NCI-H2227 treated with DMSO at 0.1 percent for 48 hours (cell line): ENCODE measurements at places on chromosomes 12 and 14.

- no peak for DNase-seq
Measured at GRCh38 chr14:41586237-41586636, 20.4 kb upstream of the LRFN5 start.

DNA sequence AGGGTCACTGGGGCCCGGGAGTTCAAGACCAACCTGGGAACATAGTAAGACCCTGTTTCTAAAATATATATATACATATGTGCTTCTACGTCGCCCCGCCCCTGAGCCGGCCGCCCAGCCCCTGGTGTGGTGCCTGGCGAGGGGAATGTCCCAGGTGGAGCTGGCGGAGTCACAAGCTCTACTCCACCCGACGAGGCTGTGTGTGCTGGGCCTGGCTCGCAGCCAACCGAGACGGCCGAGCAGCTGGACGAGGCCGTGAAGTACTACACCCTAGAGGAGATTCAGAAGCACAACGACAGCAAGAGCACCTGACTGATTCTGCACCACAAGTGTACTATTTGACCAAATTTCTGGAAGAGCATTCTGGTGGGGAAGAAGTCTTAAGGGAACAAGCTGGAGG is 22.1 kb upstream of the ITPK1 start:
- peak; percentile 37 for DNase-seq

GRCh38 chr14:98162856-98163805 is 1108.9 kb downstream of the BCL11B start:
- DNase-seq = no peak

DNA sequence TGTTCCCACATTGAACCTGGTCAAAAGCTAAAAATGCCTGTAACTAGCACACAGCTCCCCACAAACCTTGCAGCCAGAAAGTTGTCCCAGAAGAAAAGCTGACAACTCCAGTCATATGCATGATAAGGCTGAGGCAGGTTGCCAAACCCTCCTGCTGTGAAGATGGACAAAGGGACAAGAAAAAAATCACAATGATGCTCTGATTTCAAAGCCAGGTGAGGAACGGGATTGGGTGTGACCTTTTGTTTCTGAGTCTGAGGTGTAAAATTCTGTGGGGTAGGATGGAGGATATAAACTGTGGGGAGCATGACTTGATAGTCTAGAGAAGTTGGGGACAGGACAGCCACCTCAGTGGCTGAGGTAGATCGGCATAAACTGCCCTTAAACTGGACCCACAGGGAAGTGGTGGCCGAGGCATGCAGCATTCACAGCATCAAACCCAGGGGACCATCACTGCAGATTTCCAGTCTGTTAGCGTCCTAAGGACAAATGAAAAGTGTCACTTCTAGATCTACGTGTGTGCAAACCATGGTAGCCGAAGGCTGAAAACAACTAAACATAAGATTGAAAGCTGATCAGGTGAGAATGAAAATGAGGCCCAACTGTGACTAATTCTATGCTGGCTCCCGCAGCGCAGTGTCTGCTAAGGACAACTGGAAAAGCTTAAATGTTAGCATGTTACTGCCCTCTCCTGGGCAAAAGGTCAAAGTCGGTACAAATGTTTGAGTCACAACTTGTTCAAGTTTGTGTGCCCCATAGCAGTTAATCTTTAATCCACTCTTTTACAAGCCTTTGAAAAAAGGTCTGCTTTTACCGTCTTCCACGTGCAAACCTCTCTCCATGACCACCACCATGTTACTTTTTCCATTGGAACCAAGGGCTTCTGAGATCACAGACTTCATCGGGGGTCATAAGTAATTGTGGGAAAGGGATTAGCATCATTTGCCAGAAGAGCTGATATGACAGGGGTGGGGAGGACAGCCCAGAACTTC is 39.8 kb downstream of the GRIN2B start:
- no peak for DNase-seq

- DNase-seq = no peak
Measured at GRCh38 chr14:36717363-36717762, 55.7 kb downstream of the PAX9 start.

DNA sequence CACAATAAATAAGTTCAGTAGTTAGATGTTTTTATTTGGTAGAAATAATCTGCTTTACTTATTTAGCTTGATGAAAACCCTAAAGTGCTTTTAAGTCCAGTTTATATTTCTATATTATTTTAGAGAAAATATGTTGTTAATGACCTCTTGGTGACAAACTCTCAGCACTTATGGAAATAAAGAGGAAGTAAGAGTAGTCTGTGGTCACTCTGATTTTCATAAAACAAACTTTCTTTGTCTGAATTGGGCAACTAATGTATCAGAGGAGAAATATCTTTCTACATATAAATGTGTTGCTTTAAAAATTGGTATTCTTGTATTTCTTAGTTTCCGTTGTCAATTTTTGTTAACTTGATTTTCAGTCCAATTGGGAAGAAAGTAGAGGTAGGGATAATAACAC is 878.9 kb upstream of the SEL1L start:
- no peak for DNase-seq

GRCh38 chr14:34701808-34702207 is 12.6 kb downstream of the CFL2 start:
- no peak for DNase-seq

DNA sequence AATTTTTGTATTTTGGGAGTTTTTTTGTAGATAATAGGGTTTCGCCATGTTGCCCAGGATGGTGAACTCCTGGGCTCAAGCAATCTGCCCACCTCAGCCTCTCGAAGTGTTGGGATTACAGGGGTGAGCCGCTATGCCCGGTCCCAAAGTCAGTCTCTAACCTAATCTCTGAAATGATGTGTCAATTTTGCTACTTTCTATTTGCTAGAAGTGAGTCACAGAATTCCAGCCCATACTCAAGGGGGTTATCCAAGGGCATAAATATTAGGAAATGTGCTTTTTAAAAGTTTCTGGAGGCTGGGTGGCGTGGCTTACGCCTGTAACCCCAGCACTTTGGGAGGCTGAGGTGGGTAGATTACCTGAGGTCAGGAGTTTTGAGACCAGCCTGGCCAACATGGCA is 40.5 kb downstream of the RESF1 start:
- no peak for DNase-seq

DNA sequence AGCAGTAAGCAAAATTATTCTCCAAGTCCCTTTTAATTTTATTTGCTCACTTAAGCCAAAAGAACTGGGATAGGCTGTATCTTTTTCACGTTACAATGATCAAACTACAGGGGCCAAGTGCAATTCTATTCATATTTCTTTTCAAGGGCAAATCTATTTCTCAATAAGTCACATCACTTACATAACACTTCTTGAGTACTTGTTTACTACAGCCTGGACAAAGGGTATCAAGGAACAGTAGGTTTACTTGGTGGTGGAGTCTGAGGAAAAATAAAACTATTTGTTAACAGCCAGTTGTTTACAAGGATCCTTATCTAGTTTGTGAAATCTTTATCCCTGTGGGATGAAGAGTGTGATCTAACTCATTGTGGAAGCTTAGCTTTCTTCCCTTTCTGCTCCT is 72.1 kb downstream of the PDE3A start:
- no peak for DNase-seq

GRCh38 chr12:47787596-47788319 is 14.7 kb downstream of the SLC48A1 start:
- DNase-seq = no peak

DNA sequence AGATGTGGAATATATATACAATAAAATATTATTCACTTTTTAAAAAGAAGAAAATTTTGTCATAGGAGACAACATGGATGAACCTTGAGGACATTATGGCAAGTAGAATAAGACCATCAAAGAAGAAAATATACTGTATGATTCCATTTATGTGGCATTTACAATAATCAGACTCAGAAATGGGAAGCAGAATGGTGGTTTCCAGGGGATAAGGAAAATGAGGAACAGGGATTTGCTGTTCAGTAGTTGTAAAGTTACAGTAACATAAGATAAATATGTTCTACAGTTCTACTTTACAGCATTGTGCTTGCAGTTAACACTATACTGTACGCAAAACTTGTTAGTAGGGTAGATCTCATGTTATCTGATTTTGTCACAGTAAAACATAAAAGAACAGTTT is 1271.0 kb downstream of the LRFN5 start:
- DNase-seq = no peak

DNA sequence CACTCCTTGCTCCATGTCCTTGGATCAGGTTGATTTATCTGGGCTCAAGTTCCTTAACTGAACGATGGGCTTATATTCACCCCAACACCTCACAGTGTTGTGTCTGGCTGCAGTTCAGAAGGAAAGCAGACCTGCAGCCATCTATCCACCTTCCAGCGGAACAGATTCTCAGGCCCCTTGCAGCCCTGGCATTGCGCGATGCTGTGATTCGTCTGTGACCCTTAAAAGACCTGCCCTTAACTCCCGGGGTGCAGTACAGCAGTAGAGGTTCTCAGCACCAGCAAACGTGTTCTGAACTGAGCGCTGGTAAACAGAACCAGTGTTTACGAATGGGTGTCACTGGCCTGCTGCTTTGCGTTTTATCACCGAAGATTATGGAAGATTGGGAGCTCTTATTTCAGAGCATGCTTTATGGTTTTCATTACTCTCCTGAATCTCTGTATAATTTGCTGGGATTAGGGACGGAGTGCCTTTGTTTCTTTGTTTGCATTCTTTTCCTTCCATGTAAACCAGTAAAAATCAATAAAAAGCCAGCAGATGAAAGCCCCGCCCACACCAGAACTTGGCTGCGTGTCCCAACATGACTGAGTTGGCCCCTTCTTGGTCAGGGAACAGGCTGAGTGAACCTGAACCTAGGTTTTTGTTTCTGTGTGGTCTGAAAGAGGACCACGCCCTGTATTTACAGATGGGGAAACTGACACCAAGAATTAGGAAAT is 286.7 kb upstream of the CRY1 start:
- peak; percentile 59 for DNase-seq

- DNase-seq = no peak
Measured at GRCh38 chr12:104323899-104324298, 20.4 kb downstream of the EID3 start.

GRCh38 chr14:75223664-75224154 is 47.3 kb upstream of the TMED10 start:
- DNase-seq = no peak

DNA sequence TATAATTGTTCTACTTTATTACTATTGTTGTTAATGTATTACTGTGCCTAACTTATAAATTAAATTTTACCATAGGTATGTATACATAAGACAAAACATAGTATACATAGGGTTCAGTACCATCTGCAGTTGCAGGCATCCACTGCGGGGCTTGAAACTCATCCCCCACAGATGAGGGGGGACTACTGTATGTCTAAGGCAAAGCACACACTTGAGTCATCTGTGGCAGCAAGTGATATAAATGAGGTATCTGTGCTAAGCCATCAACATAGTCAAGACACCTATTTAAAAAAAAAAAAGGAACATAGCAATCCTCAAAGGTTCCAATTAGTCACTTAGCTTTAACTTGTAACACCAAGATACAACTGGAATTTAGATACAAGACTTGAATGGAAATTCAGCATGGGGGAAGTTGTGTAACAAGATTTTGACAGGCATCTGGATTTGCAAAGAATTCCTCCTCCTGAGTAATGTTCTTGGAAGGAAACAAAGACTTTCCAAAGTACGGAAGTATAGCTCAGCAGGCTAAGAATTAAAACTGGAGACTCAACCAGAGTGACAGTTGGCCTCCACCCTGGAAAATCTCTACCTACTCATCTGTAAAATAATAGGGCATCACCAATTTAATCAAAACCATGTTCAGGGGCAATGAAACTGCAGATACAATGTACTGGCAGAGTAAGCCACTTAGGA is 14.9 kb downstream of the DCAF5 start:
- DNase-seq = no peak

DNA sequence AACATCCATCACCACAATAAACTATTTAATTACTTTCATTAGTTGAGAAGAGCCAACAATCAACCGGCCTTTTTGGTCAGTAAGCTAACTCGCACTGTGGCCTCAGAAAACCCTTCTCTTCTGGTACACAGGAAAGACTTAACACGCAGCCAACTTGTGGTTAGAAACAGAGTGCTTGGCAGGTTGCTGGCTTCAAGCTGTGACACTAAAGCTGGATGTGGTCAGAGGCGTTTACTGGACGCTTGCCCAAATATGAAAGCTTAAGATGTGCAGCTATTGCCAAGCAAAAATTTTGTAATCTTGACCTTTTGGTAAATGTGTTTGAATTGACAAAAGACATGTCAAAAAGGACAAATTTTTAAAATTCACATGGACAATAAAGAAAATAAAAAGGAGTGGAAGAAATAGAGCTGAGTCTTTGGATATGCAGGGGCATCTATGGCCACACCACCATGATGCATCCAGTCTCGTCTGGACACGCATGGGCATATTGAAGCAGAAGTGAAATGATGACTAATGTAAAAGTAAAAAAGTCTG is 2.6 kb upstream of the KLRK1 start:
- DNase-seq = no peak

- no peak for DNase-seq
Measured at GRCh38 chr12:3178671-3179313, 101.6 kb downstream of the TSPAN9 start.
